ENCODE measurements at places on chromosomes 3 and 15. TPM values are rescaled to one million over a fixed set of nuclear protein-coding genes. Genes with fewer than 3 reads are reported as not detected.

- no peak for DNase-seq
Observed at GRCh38 chr15:59644756-59645155, 12.6 kb downstream of the GTF2A2 start.

DNA sequence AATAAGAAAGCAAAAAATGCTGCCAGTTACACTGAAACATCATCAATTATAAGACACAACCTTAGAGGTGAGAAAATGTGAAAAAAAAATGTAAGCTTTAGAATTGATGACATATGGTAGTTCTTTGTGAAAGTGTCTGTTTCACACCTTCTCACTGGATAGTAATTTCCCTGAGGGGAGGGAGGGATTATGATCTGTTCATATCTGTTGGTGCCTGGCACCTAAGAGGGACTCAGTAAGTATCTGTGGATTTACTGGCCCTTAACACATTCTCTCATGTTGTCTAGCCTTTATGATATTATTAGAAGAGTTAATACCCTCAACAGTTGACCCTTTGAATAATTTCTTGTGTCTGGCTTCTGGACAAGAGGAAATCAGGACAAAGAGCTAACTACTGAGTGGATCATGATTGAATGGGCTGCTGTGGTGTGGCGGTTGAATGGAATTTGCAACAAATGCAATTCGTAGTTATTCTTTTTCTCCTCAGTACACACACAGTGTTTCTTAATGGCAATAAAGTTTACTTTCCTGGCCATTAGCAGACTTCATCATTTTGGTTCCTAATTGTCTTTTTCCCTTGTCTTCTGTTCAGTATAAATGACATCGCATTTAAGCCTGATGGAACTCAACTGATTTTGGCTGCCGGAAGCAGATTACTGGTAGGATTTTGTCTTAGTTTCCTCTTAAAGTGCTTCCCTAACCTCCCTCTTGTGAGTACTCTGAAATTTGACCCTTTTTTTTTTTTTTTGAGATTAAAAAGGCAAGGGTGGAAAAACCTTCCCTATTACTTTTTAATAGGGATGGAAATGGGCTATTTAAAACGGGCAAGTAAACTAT is 9.5 kb downstream of the IFT122 start:
- no peak for DNase-seq

- no peak for DNase-seq
Observed at GRCh38 chr3:13451301-13451673, 28.8 kb upstream of the HDAC11 start.

GRCh38 chr3:47365213-47366153 is 15.3 kb upstream of the PTPN23 start:
- DNase-seq = no peak

GRCh38 chr15:47801522-47801921 is 84.2 kb downstream of the SEMA6D start:
- DNase-seq = no peak

- no peak for DNase-seq
Observed at GRCh38 chr15:58770519-58770856, 614 bp upstream of the MINDY2 start.

The MRPL3 gene
- 278 TPM for total RNA-seq

DNA sequence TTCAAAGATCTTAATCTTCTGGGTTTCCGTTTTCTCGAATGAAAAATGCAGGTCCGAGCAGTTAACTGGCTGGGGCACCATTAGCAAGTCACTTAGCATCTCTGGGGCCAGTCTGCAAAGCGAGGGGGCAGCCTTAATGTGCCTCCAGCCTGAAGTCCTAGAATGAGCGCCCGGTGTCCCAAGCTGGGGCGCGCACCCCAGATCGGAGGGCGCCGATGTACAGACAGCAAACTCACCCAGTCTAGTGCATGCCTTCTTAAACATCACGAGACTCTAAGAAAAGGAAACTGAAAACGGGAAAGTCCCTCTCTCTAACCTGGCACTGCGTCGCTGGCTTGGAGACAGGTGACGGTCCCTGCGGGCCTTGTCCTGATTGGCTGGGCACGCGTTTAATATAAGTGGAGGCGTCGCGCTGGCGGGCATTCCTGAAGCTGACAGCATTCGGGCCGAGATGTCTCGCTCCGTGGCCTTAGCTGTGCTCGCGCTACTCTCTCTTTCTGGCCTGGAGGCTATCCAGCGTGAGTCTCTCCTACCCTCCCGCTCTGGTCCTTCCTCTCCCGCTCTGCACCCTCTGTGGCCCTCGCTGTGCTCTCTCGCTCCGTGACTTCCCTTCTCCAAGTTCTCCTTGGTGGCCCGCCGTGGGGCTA is at the start of the genes B2M and PATL2:
Gene B2M, plus strand, starts transcription at position 422 of the 647 bp plus-strand sequence. Its CDS starts 30 bp downstream, at position 452.
Gene PATL2, minus strand, starts transcription at position 228 of the 647 bp plus-strand sequence. CDS start 34,833 bp downstream, outside the sequence.
- peak; percentile 97 for DNase-seq

GRCh38 chr3:166274351-166275023 is 437.3 kb upstream of the BCHE start:
- no peak for DNase-seq

- no peak for DNase-seq
Observed at GRCh38 chr15:34049112-34049511, 10.1 kb upstream of the AVEN start.

The CFAP91 gene
- total RNA-seq = 0.25 TPM

- DNase-seq = no peak
Observed at GRCh38 chr3:153614140-153614539, 452.1 kb downstream of the RAP2B start.

The CORO2B gene
- 0.11 TPM for total RNA-seq

Measured in activated CD4-positive, alpha-beta T cell treated with anti-CD3 and anti-CD28 coated beads for 36 hours (primary cell).